Stimulated activated CD4-positive, alpha-beta T cell treated with anti-CD3 and anti-CD28 coated beads, Interleukin-4, amount 100 ng/mL, for 24 hours (primary cell): ENCODE measurements at places on chromosomes 1 and 21.

GRCh38 chr1:211579440-211580302 lies 710 bp upstream of the SLC30A1 start:
- DNase-seq: no peak

GRCh38 chr1:44029911-44030604 lies 1.2 kb downstream of the SLC6A9 start:
- DNase-seq: peak; percentile 90

DNA sequence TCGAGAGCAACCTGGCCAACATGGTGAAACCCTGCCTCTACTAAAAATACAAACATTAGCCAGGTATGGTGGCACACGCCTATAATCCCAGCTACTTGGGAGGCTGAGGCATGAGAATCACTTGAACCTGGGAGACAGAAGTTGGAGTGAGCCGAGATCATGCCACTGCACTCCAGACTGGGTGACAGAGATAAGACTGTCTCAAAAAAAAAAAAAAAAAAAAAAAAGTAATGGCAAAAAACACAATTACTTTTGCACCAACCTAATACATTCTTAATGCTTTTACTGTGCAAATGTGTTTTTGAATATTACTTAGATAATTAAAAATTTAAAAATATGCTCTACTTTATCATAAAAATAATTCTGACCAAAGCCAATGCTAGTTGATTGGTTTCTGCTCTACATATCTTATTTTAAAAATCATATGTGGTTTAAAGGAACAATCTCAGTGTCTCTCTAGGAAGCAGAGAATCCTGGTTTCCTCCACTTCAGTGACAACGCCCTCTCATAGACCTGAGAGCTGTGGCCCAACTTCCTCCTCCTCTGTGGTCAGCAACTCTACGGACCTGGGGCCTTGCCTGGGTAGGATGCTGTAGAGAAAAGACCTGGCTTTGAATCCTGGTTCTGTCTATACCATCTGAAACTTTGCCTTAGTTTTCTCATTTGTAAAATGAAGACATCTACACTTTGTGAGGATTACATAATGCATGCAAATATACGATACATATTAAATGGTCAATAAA lies 64.7 kb downstream of the TGFBR3 start:
- no peak for DNase-seq

DNA sequence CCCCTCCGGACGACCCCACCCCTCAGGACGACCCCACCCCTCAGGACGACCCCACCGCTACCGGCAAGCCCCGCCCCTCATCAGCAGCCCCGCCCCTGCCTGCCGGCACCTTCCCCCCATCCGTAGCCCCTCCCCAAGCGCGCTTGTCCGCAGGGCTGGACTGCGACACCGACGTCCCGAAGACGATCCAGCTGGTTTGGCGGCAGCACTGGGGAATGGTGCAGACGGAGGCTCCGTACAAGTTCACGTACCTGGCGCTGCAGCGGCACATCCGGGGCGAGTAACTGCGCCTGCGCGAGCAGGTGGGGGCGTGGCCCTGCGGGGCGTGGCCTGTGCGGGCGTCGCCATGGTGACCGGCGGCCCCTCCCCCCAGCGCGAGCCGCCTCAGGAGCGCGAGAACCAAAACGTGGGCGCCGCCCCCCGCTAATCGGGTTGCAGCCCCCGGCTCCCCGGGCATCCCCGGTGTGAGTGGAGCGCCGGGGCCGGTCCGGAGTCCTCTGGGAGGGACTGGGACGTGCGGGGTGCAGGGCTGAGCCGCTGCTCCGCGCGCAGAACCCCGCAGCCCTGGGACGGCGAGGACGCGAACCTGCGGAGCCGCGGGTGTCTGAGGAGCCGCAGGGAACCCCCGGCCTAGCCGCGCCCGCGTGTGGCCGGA lies 4.9 kb downstream of the RNF223 start:
- peak; percentile 89 for DNase-seq

DNA sequence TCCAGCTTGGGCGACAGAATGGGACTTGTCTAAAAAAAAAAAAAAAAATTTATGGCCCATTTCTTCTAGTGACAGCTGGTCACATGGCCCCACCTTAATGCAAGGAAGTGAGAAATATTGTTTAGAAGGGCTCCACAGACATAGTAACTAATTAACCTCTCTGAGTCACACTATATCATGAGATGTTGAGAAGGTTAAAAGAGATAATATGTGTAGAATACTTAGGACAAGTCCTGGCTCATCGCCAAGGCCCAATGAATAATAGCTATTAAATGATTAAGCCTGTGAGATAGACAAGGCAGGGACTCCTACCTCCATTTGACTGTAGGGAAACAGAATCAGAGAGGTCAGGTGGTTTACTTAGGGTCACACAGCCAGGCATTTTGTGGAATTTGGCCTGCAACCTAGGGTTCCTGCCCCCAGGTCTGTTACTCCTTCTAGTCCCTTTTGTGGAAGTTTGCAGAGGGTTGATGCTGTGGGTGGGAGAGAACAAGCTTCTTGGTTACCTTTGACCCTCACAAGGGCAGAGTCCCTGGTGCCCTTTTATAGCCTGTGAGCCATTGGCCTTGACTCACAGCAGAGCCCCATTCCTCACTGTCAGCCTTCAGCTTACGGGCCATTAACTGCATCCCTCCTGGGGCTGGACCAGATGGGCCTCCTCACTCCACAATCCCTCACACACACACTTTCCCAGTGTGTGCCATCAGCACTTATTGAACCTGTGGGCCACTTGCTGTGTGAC lies 48.5 kb downstream of the OPRD1 start:
- no peak for DNase-seq

- peak; percentile 30 for DNase-seq
Observed at GRCh38 chr1:1875932-1876331, 15.0 kb downstream of the GNB1 start.

DNA sequence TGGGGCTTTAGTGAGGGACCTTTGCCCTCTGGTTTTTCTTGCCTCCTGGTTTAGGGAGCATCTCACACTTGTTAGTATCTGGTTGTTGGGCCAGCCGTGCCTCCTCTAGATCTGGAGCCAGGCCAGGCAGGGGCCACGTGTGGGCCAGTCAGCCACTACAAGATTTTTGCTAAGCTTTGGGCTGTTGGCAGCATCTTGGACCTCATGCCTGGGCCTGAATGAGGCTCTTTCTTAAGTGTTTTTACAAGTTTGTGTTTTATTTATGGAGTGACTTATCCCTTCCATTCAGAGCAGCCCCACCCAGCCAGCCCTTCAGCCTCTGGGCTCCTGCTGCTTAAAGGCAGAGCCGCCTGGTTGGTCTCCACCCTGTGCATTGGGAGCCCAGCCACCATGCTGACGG lies 1.6 kb upstream of the SH3BGRL3 start:
- no peak for DNase-seq

GRCh38 chr1:162070094-162070748 lies 730 bp downstream of the NOS1AP start:
- DNase-seq: peak; percentile 7

DNA sequence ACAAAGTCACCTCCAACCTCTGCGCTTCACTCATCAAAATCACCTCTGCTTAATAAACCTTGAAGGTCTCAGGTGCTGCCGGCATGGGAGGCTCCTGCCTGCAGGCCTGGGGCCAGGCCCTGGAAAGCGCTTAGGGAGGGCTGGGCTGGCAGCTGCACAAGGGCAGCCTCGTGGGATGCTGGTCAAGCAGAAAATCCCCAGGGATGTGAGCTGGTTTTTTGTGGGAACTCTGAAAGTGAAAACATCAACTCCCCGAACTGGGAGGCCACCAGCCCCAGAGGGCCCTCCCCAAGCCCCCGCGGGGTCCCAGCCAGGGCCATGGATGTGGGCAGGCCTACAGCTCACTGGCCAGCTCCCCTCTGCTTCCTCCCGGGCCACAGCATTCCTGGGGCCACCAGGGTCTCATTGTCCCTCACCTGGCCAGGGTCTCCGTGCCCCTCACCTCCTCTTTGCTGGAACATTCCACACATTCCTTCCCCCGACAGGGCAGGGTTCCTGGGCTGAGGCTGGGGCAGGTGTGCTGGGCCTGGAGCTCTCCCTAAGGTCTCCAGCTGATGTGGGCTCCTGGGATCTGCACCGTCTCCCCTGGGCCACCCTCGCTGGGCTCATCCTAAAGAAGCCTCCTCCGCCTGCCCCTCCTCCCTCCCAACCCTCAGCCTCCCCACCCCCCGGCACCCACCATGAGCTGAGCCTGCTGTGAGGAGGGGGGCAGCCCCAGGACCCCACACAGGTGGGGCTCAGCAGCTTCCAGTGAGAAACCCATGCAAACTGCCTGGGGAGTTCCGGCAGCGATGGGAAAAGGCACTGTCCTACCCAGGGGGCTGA lies 36.0 kb upstream of the POFUT2 start:
- no peak for DNase-seq

DNA sequence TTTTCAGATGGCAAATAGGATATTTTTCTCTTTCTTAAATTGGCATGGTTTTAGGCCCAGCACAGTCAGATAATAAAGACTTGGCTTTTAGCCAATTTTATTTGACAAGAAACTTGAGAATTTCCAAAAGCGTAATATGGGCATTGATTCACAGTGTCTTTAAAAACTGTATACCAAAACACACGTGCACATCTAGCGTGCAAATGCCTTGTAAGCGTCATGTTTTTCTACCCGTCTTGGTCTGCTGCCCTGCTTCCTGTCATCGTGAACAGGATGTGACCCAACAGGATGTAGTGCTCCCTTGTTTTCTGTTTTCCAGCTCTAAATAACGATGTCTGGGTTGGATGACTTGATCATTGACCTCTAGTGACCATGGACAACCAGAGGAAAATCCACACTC lies 24.7 kb upstream of the SLC44A3 start:
- no peak for DNase-seq

DNA sequence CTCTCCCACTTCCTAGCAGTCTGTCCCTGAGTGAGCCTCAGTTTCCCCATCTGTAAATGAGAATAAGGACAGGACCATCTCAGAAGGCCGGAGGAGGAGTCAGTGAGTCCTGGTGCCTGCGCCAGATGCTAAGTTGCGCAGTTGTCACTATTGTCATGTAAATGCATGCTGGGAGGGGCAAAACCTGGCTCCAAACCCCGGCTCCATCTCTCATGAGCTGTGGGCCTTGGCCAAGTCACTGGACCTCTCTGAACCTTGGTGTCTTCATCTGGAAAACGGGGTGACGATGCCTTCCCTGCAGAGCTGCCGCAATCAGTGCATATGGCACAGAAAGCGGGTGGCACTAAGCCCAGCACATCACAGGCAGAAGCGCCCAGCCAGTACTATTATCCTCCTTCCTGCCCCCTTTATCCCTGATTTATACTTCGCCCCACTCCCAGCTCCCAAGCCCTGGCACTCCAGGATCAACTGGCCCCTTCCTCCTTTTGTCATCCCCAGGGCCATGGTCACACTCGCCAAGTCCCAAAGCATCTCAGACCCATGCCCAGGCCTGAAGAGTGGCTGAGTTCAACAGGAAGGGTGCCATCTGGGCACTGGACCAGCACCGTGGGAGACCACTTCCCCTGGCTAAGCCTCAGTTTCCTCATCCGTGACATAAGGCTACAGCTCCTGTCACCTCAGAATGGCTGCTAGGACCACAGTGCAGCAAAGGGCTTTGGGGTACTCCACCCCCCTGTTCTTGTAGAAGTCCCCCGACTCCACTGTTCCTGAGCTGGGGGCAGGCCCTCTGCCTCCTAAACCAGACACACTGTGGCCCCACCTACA lies 4.3 kb upstream of the PLEKHG5 start:
- no peak for DNase-seq

DNA sequence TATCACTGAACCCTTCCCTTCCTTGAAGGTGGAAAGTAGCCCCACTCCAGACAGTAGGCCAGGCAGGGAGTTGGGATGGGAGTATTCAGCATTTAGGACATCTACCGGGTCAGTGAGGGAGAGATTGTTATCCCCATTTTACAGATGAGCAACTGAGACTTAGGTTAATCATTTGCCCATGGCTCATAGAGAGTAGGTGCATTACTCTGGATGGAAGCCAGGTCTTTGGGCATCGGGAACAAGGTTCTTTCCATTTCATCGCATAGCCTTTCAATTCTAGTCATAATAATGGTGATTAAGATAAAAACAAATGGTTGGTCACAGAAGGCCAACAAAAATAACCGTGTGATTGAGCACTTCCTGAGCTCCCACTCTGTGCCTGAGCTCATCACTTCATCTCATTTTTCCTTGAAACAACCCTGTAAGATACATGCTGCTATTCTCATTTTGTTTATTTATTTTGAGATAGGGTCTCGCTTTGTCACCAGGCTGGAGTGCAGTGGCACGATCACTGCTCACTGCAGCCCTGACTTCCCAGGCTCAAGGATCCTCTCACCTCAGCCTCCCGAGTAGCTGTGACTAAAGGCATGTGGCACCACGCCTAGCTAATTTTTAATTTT lies 64.8 kb downstream of the NAV1 start:
- no peak for DNase-seq

DNA sequence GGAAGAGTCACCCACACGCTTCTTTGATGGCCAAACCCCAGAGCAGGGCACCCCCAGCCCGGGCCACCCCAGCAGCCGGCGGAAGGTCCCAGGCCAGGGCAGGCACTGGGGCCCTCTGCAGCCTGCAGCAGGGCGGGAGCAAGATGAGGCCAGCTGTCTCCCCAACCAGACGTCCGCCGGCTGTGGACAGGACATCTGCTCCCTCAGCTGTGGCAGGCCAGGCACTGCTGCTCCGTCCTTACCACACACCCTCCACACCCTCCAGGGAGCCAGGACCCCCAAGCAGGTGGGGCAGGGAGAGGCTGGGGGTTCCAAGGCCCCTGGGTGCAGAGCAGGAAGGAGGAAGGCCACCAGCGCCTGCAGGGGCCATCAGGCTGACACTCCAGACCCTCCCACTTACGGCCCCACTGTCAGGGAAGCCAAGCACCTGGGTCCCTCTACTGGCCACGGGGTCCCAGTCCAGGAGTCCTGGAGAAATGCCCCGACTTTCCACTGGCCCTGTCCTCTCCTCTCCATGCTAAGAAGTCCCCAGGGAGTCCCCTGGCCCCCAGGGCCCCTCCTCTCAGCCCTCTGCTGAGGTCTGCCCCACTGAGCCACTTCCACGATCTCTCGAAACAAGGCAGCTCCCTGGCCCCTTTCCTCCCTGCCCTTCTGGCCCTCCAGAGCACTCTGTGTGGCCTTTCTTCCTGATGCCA lies 5.6 kb downstream of the WNT9A start:
- no peak for DNase-seq

- no peak for DNase-seq
Observed at GRCh38 chr1:159598196-159598595, 10.6 kb downstream of the APCS start.

DNA sequence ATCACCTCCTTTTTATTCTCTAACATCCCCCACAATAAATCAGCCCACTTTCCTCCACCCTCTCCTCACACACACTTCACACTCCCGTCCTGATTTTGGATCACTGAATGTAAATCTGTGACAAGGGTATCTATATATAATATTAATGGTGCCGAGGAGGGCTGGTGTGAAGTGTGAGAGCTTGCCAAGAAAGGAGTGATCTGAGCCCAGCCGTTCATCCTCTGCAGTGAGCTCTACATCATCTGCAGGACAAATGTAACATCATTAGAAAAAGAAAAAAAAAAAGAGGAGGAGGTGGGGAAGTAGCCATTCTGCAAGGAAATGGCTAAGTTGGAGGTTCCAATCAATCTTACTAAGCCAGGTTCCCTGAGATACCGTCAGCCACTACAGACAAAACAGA lies 291.7 kb upstream of the RRP15 start:
- DNase-seq: no peak

DNA sequence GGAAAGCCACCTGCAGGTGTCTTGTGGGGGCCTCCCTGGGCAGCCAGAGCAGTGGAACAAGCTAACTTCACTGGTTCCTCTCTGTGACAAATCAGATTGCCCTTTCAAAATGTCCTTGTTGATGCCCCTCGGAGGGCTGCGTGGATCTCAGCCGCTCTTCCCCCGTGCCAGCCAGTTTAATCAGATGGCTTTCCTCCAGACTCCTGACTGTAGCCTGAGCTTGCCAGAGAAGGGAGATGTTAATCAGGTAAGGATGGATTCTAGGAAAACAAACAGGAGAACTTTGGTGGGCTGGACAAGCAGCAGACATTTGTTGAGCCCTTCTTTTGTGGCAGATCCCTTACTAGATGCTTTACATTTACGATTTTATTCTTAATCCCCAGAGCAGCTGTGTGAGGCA lies 88.2 kb downstream of the DMRTA2 start:
- DNase-seq: no peak
